Stimulated activated CD4-positive, alpha-beta T cell treated with anti-CD3 and anti-CD28 coated beads, Interleukin-1b, Interleukin-23, amount 100 ng/mL, for 1 hour (primary cell): ENCODE measurements at places on chromosomes 6 and 20.

DNA sequence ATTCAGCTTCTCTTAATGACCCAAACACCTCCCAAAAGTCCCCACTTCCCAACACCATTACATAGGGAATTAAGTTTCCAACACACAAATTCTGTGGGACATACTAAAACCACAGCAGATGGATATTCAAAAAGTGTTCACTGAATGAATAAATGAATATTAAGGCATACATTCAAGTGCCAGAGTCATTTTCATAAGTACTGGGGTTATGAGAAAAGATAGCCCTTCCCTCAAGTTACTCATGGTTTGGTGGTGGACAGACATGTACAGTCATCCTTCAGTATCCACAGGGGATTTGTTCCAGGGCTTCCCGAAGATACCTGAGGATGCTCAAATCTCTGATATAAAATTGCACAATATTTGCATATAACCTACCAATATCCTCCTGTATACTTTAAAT, 50.4 kb downstream of the HS3ST5 start:
- no peak for DNase-seq

- DNase-seq = no peak
Measured at GRCh38 chr20:17654649-17655285, 27.3 kb downstream of the RRBP1 start.

- no peak for DNase-seq
Measured at GRCh38 chr20:51579137-51579536, 36.6 kb upstream of the NFATC2 start.

- no peak for DNase-seq
Measured at GRCh38 chr20:60785301-60785700, 466.8 kb upstream of the CDH4 start.

DNA sequence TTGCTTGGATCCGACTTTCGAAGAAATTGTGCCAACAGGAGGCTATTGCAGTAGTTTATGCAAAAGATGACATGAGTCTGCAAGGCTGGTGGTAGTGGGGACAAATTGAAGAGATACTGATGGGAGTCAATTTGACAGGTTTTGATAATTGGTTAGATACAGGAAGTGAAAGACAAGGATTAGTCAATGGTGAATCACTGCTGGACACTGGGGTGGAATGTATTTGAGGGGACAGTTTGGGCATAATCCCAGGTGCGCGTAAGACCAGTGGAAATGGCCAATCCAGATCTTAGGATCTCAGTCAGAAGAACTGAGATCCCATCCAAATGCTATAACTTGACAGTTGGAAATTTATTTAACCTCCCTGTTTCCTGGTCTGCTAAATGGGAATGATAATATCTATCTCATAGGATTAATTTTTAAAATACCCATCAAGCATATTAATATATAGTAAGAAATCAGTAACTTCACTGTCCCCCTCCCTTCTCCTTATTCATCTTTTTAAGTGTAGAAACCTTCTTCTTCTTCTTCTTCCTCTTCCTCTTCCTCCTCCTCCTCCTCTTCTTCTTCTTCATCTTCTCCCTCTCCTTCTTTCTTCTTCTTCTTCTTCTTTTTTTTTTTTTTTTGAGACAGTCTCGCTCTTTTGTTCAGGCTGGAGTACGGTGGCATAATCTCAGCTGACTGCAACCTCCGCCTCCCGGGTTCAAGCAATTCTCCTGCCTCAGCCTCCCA, 30.9 kb upstream of the ERVFRD-1 start:
- no peak for DNase-seq

- no peak for DNase-seq
Measured at GRCh38 chr6:105402090-105402938, 568 bp downstream of the PREP start.

GRCh38 chr20:62896526-62896925, 29.8 kb downstream of the DIDO1 start:
- no peak for DNase-seq

GRCh38 chr6:137968901-137969300, 101.8 kb downstream of the TNFAIP3 start:
- DNase-seq = no peak

DNA sequence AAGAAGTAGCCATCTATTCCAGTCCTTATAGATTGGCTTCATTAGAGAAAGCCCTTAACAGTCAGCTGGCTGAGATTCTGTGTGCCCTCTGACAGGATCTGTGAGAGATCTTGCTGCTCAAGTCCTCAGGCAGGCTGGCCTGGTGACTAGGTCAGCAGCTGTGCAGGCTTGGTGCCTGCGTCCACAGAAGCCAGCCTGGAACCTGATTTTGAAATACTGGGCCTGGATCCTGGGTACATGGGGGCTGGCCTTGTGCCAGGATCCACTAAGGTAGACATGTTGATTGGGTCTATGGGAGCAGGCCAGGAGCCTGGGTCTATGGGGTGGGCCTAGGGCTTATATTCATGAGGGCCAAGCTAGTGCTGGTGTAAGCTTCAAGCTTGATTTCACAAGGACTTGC, 381.8 kb upstream of the MARCKS start:
- DNase-seq = no peak

- DNase-seq = no peak
Measured at GRCh38 chr6:101719521-101719920, 326.0 kb downstream of the GRIK2 start.

DNA sequence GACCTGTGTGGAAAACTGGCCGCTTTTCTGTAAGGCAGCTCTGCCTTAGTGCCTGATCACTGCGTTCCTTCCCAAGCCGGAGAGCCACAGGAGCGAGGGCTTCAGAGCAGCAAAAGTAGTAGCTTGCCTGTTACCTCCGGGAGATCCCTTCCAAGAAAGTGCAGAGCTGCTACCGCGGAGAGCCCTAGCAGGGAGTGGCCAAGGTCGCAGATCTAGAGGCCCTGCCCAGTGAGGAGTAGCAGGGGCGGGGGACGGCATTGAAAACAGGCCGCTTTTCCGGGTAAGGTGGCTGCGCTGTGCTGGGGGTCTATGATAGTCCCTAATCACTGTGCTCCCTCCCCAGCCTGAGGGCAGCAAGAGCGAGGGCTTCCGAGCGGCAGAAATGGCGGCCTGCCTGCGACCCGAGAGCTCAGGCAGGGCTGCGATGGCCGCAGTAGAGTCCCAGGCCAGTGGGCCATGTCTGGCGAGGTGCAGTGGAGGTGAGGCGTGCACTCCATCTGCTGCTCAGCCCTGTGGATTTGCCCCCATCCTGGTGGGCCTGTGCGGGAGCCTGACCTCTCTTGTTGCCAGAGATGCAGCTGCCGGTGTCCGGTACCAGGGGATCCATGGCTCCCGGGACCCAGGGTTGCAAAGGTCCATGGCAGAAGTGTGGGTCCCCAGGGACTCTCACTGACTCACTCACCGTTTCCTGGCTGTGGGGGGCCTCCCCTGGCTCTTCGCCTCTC, 67.3 kb downstream of the KLHL32 start:
- DNase-seq = no peak

- no peak for DNase-seq
Measured at GRCh38 chr6:121310495-121310894, 23.8 kb downstream of the TBC1D32 start.

- DNase-seq = no peak
Measured at GRCh38 chr6:129792049-129792448, 69.1 kb downstream of the TMEM244 start.

- DNase-seq = no peak
Measured at GRCh38 chr20:53306192-53306805, 287.3 kb downstream of the ZNF217 start.

GRCh38 chr6:72977114-72977513, 248.2 kb downstream of the KHDC1L start:
- no peak for DNase-seq

GRCh38 chr20:11847827-11848226, 69.9 kb upstream of the BTBD3 start:
- DNase-seq = no peak

DNA sequence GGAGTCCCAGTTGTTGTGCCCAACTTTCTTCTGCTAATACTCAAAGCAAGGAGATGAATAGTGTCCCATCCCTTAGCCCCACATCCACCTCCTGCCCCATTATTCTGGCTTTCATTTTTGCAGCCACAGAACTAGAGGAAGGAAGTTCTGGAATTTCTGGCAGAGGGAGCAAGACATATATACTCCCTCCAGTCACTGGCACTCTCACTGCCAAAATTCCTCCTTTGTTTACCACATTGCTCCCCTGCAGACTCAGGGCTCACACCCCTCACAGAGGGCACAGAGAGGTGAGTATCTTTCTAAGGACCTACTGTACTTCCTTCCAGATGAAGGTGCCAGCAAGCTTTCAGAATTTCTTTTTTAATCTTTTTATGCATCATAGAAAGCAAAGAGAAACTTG, 168.0 kb upstream of the ID4 start:
- DNase-seq = no peak

DNA sequence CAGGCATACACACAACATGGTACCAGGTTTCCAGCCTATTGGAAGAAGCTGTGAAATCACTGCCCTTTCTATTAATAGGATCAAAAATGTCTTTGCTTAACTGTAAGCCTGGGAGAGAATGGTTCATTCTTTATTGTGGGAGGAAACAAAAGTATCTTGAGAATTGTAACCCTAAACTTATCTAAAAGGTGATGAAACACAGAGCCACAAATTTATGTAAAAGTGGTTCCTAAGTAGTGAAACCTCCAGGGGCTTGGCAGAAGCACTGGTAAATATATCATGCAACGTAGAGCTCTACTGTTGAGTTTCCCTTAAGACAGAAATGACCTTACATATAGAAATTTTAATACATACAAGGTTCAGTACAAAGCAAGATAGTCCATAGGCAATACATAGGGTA, 17.2 kb upstream of the NOX3 start:
- DNase-seq = no peak

GRCh38 chr6:74280130-74280692, 584.2 kb downstream of the CD109 start:
- no peak for DNase-seq

DNA sequence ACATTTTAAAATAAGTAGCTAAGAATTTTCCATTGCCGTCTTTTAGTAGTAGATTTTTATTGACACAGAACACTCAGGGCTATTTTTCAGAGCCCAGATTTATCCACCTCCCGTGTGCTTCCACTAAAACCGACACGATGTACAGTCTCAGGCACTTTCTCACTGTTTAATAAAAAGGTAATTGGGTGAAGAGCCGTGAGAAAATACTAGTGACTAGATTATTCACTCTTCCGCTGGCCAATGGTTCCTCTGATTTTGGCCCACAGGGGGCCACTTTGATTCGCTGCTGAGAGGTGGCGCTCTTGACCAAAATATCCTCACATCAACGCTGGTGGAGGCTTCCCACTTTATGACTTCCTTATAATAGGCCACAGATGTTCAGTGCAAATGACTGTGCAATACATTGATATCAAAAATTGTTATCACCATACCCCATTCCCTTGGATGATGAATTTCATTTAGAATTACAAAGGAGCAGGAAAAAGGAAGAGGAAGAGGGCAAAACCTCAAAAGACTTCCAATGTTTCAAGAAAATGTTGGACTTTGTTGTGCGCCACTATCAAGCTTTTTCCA, 12.3 kb upstream of the HDDC2 start:
- DNase-seq = no peak

DNA sequence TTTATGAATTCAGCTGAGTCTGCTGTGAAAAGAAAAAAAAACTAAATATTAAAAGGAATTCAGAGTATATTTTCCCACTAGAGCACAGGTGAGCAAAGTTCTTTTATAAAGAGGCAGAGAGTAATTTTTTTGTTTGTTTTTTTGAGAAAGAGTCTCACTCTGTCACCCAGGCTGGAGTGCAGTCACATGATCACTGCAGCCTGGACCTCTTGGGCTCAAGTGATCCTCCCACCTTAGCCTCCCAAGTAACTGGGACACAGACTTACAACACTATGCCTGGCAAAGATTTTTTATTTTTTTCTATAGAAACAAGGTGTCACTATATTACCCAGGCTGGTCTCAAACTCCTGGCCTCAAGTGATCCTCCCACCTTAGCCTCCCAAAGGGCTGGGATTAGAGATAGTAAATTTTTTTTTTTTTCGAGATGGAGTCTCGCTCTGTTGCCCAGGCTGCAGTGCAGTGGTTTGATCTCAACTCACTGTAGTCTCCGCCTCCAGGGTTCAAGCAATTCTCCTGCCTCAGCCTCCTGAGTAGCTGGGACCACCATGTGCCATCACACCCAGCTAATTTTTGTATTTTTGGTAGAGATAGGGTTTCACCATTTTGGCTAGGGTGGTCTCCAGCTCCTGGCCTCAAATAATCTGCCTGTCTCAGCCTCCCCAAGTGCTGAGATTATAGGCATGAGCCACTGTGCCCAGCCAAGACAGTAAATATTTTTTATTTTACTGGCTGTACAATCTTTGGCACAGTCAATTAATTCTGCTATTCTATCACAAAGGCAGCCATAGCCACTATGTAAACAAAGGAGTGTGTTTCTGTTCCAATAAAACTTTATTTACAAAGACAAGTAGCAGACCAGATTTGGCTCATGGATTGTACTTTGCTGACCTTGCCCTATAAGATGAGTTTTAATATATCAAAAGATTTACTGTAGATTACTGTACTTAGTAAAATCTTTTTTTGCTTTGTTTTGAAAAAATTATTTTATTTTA, 14.5 kb upstream of the B4GALT5 start:
- DNase-seq = no peak

GRCh38 chr6:56796196-56796532, 153.5 kb upstream of the DST start:
- no peak for DNase-seq

- no peak for DNase-seq
Measured at GRCh38 chr20:10719740-10720385, 46.1 kb upstream of the JAG1 start.

DNA sequence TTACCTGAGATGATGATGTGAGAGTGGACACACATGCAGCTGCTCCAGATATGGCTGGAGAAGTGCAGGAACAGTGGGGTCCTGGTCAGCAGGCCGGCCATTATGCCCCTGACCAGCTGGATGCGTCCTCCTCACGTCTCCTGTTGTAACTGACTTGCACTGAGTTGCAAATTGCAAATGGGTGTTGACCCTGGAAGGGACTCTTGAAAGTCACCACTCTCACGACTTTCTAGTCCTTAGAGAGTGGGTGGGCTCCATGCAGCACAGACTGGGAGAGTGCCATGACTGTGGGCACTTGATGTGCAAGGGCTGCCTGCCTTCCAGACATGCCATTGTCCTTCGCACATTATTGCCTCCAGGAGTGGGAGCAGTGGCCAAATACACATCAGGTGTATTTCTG, 10.8 kb downstream of the FAM83D start:
- DNase-seq = no peak

- DNase-seq = no peak
Measured at GRCh38 chr6:28010526-28010925, 53.5 kb downstream of the OR2B6 start.

DNA sequence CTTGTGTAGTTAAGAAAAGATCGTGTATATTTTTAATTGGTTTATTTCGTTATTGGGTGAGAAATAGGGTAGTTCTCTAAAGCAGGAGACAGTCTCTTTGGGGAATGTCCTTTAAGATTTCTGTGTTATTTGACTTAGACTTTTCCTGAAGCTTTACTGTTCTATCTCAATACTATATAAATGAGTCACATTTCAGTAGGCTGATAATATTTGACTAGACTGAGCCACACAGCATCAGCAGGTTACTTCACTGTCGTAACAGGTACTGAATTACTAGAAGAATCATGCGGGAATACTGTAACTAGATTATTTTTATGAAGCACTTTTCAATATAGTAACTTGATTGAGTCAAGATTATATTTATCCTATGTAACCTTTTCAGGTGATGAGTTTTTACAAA, 1.4 kb downstream of the SMAP1 start:
- no peak for DNase-seq
